Fibroblast of upper back skin (primary cell): ENCODE measurements at places on chromosomes 2 and 18.

GRCh38 chr2:198917926-198918720 lies 539.6 kb downstream of the SATB2 start:
- no peak for DNase-seq

DNA sequence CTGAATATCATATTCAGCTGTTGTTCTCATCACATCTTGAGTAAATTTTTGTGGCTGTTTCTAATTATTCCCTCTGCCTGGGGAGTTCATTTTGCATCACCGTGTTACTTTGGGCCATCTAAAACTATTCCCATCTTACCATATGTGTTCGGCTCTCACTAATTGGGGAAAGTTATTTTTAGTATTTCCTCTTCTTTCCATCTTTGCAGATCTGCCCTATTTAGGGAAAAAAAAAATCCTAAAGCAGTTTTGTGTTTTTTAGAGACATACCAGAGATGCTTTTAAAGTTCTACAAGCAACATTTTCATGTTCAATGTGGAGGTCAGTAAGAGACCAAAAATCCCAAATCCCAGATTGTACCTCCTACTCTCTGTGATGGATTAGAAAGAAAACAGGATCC lies 111.3 kb upstream of the NDUFV2 start:
- DNase-seq, result peak; percentile 79

DNA sequence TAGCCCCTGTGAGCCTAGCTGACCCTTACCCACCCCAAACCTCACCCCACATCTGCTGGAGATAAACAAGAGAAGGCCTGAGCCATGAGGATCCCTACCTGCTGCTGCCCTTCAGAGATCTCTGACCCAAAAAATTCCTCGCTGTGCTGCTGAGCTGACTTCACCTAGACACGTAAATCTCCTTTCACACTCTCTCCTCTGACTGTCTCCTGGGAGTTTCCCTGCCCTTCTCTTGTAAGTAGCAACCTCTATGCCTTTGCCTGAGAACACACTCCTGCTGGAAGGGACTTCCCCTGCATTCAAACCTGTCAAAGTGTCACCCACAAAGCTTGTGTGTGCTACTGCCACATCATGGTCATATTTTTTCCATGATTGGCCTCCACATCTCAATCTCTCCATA lies 134.2 kb upstream of the NOL4 start:
- no peak for DNase-seq

- DNase-seq, result peak; percentile 33
These were observed 28.8 kb downstream of the CUL3 start for GRCh38 chr2:224556381-224556780.

DNA sequence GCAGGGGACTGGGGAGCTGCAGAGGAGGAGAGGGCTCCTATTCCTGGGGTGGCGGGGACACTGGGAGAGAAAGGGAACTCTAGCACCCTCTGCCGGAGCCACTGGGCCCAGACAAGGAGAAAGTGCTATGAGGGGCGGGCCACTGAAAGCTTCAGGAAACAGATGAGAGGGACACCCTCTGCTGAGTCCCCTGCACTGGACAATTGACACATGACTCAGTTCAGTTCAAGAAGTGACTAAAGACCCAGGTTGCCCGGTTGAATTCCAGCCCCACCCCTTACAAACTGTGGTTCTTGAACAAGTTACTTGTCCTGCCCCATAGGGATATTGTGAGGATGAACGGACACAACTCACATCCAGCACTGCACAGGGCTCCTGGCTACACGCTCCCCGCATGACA lies 5.0 kb downstream of the RUFY4 start:
- peak; percentile 18 for DNase-seq

DNA sequence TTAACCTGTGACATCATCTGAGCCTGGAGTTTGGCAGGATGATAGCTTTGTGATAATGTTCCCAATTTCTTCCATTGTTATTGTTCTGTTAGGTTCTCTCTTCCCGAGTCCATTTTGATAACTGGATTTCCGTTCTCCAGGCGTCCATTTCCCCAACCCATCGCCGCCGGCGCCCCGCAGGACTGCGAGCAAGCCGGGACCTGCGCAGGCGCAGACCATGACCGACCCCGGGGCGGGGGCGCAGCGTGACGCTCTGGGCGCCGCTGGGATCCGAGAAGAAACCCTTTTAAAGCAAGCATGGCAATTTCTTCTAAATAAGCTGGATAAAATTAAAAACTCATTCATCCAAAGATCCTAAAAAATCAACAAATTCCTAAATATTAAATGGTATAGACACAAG lies at the start of gene SLC25A52:
Gene SLC25A52 (minus strand): TSS at position 186 of the 400 bp plus-strand sequence. CDS start 219 bp downstream, outside the sequence.
- no peak for DNase-seq

GRCh38 chr2:236205867-236206645 lies 37.9 kb upstream of the GBX2 start:
- no peak for DNase-seq

DNA sequence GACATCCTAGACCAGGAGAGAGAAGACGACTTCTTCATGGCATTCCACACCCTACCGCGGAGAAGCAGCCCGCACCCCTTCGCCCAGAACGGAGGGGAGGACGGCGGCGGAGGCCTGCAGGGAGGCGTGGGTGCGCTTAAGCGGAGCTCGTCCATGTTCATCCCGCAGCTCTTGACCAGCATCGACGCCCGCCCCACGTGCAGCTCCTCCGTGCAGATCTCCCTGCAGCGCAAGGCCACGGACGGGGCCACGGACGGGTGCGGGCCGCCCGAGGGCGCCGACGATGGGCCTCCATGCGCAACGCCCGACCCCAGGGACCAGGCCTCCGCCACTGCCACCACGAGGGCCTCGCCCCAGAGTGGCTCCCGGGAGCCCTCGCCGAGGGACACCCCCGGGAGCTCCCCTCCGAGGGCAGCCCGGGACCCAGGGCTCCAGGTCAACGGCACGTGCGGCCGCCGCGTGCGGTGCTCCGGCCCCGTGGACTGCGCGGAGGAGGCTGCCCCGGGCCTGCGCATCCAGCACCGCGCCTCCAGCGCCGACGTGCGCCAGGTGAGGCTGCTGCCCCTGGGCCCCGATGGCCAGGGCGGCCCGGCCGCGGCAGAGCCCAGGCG lies 211.8 kb downstream of the NEDD4L start:
- no peak for DNase-seq

- no peak for DNase-seq
These were observed 66.0 kb downstream of the EIPR1 start for GRCh38 chr2:3311601-3312000.

DNA sequence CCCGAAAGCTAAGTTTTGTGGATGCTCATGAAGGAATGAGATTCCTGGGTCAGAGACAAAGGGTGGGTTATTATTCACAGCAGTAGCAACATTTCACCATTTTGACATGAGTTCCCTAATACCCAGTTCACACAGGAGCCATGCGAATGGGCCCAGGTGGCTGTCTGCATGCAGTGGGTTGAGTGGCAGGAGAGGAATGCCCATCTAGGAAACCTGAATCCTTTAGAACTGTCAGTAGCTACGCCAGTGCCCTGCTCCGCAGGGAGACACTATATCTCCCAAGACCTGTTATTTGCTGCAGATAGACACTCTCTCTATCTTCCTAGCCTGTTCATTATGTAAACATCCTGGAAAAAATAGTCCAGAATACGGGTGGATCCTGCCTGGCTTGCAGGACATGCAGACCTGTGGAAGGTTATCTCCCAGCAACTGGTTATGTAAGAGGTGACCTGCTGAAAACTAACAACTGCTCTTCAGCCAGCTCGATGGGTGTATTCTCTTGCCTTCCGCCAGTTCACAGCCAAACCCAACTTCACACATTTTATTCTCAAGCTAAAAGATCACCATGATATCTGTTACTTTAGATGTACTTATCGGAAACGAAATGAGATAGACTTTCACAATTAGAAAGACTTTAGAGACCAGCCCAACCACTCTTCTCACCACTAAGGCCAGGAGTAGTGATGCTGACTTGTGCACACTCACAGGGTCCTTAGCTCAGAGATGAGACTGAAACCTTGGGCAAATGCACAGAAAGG lies 59.1 kb downstream of the MBP start:
- DNase-seq, result no peak

- DNase-seq, result no peak
These were observed 248.5 kb downstream of the VAPA start for GRCh38 chr18:10162340-10162739.

- no peak for DNase-seq
These were observed 184.1 kb upstream of the GLI2 start for GRCh38 chr2:120551522-120551921.

DNA sequence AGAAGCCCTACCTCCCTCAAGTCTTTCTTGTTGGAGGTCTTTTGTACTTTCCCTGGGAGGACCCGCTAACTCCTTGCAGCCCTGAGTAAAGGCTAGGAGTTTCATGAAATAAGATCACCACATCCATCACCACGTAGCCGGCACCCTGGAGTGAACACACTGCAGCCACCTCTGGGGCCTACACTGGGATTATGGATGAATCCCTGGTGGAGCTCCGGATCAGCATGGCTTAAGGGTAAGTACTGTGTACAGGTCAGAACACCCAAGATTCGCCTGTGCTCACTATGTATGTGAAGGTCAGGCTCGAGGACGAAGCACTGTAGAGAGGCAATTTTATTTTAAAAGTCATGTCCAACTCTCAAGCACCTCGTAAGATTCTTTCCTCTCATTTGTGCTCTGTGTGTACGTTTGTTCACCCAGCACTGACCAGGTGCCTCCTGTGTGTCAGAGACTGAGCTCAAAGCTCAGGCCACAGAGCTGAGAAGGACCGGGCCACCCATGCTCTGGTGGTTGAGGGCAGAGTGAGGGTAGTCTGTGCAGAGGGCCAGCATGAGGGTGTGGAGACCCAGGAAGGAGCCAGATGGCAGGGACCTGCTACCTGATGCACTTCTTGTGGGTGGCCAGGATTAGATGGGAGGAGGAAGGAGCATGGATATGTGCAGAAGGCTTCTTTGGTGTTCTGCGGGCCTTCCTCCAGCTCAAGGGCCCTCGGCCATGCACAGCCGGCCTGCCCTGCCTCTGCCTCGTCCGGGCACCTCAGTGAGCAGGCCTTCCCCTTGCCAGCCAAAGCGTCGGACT lies 66.7 kb upstream of the TFCP2L1 start:
- no peak for DNase-seq
